ENCODE measurements at places on chromosomes 4 and X.
A peak's percentile ranks its signal among the peaks of the same experiment; 100 is the strongest.

DNA sequence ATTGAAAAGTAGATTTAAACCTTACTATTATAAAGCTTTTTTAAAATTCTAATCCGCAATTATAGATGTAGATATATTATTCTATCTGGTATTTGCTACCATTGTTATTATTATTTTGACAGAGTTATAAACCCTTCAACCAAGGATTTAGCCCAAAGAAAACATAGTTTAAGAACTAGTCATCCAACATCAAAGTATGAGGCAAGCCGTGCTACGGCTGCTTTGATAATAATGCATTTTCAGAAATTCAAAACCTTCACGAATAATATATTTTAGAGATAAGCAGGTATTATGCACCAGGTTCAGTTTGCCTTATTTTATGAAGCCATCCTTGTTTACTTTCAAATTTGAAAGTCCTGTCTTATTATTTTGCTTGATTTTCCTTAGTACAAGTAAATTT, 1501.7 kb downstream of the RAPGEF2 start:
- DNase-seq, result no peak

DNA sequence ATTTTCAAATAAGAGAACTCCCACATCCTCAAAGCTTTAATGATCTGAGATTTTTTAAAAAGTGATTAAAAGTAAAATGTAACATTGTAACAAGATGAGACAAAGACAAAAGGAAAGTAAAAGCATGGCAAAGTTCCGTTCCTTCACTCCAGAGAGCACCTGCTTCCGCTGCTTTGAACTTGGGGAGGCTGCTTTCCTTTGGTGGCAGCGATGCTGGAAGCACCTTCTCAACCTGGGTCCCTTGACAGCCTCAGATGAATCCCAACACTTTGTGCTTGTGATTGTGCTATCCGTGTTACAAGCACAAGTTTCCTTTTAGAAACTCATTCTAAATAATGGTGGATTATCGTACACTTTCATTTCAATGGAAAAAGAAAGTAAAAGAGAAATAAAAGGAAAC, 59.7 kb downstream of the HADH start:
- no peak for DNase-seq

GRCh38 chrX:11099465-11099864, 11.7 kb upstream of the HCCS start:
- no peak for DNase-seq

GRCh38 chr4:73929278-73929677, 52.5 kb downstream of the PF4 start:
- no peak for DNase-seq

- DNase-seq, result peak; percentile 51
Observed at GRCh38 chrX:130393451-130394074, 8.1 kb upstream of the GPR119 start.
